H7 (cell line): ENCODE measurements at places on chromosomes 1 and 21.
A peak's percentile ranks its signal among the peaks of the same experiment; 100 is the strongest.

DNA sequence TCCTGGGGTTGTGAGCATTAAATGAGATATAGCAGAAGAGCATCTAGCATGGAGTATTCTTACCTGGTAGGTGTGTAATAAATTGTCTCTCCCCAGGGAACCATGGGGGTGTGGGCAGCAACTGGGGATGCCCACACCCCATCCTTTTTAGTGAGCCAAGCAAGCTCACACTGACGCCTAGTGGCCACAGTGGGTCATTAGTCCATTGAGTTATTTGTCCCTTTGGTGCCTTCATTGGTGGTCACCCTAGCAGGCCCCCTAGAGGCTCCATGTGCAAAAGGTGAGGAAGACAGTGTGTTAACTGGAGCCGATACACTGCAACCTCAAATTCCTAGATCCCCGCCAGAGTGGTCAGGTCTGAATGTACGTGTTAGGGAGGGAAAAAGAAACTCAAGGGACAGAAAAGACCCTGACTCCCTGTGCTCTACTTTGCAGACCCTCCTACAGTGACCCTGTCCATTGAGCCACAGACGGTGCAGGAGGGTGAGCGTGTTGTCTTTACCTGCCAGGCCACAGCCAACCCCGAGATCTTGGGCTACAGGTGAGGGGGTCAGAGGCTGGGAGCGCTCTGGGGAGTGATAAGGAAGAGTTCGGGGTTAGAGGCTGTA lies 93.3 kb upstream of the CD1D start:
- peak; percentile 95 for DNase-seq

- DNase-seq: no peak
Measured at GRCh38 chr1:176445402-176445801, 17.6 kb upstream of the PAPPA2 start.

GRCh38 chr1:153399401-153400055 lies 8.7 kb upstream of the S100A8 start:
- DNase-seq: no peak

DNA sequence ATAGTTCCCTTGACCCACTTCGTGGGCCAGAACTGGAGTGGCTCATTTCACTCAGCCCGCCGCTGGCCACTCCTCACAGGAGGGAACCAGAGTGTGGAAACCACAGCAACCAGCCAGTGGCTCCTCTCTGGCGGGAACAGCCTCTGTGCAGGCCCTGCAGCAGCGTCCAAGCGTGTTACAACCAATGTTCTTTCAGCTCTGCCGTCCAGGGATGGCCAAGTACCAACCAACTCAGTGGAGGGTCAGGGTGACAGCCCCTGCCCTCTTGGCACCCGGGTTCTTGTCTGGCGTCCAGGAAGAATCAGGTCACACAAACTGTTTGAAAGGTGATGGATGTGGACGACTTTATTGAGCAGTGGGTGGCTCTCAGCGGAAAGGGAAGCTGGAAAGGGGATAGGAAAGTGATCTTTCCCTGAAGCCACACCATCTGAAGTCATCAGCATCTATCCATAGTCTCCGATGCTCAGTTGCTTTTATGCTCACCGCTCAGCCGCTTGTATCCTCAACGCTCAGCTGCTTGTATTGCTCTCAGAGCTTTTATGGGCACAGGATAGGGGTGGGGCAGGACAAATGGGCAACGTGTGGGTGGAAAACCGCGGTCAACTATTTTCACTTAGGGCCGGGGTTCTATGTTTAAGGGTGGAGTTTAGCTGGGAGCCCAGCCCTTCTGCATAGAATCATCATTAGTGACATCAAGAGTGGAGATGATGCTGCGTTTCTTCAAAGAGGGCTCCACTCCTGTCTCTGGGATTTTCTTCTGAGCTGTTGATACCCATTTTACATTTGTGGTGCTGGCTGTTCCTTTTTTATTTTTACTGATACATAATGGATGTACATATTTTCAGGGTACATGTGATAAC lies 250.2 kb downstream of the RRAGC start:
- no peak for DNase-seq

GRCh38 chr1:169604781-169605560 lies 18.7 kb upstream of the F5 start:
- DNase-seq: no peak
